ENCODE measurements at places on chromosomes 1 and 21. TPM values are rescaled to one million over a fixed set of nuclear protein-coding genes. Genes with fewer than 3 reads are reported as not detected.

DNA sequence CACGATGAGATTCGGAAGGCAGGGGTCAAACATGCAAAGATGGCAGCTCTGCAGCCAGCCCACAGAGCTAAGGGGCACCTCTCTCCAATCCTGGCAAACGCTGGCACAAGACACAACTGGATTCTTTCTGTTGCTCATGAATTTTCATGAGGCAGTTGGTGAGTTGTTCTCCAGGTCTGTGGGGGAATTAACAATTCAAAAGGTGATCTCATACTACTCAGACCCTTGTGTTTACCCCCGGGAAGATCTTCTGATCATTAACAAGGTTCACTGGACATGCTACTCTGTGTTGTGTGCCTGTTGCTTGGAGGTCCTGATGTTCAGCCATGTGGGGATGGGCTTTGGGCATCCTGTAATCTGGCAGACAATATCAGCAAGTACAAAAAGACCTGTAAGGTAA is 128.9 kb downstream of the HHAT start:
- no peaks in the 10 kb centered on the region for H3K27me3 ChIP-seq
- no peak overlapping the region for H3K4me3 ChIP-seq
- H3K36me3 ChIP-seq: no peaks in the 10 kb centered on the region
- H3K27ac ChIP-seq: no peak overlapping the region

DNA sequence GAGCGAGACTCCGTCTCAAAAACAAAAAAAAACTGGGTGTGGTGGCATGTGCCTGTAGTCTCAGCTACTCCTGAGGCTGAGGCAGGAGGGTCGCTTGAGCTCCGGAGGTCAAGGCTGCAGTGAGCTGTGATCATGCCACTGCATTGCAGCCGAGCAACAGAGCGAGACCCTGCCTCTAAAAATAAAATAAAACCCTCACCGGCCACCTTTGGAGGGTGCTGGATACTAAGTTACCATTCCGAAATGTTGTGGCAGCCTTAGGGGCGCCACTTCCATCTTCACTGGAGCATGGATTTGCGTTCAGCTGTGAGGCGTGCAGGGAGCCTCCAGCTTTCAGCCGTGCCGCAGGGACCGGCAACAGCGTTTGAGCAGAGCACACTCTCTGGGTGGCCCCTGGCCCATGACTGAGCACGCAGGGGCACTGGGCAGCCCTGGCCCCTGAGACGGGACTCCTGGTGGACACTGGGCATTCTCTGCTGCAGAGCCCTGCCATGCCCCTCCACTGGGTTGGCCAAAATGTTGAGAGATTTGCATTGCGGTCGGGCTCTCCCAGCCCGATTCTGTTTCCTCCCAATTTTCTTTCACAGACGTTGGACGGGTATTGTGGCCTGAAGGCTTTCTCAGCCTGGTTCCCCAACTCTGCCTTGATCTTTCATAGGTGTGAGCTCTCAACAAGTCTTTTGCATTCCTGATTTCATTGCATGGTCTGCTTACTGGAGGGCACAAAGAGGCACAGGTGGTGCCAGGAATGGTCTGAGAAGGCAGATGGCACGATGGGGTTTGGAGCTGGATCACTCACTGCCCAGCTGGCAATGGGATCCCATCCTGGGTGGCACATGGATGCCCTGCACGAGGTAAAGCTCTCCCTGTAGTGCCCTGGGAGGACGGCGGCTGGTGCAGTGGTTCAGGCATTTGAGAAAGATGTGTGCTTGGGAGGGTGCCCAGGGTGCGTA is 5.8 kb upstream of the CFAP74 start:
- H3K27ac ChIP-seq: no peak overlapping the region
- H3K36me3 ChIP-seq: no peaks in the 10 kb centered on the region

GRCh38 chr1:19706136-19706535 is 41.5 kb downstream of the HTR6 start:
- H3K4me1 ChIP-seq: peaks cover 10% of the 10 kb centered on the region
- no peak for DNase-seq
- H3K27ac ChIP-seq: no peak overlapping the region
- no peak overlapping the region for H3K4me3 ChIP-seq

The SORT1 gene
- total RNA-seq: 1.0 TPM

The ABCG1 gene
- 49.7 TPM for total RNA-seq

The C1orf87 gene
- not detected for total RNA-seq
